GM06990 (cell line): ENCODE measurements at places on chromosomes 3 and 15.
A peak's percentile ranks its signal among the peaks of the same experiment; 100 is the strongest.

GRCh38 chr3:190586631-190587011 lies 72.7 kb downstream of the IL1RAP start:
- DNase-seq, result no peak

- DNase-seq, result no peak
These were observed 1.8 kb upstream of the STT3B start for GRCh38 chr3:31530960-31531335.

DNA sequence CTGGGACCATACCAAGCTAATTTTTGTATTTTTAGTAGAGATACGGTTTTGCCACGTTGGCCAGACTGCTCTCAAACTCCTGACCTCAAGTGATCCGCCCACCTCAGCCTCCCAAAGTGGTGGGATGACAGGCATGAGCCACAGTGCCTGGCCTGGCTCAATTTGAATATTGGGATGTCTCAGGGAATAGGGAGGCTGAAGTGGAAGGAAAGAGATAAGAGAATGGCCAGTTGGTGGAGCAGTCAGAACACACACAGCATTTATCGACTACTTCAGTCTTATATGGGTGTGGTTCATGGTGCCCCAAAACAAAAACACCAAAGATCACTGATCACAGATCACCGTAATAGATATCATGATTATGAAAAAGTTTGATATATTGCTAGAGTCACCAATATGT lies 144.4 kb downstream of the GMNC start:
- no peak for DNase-seq

DNA sequence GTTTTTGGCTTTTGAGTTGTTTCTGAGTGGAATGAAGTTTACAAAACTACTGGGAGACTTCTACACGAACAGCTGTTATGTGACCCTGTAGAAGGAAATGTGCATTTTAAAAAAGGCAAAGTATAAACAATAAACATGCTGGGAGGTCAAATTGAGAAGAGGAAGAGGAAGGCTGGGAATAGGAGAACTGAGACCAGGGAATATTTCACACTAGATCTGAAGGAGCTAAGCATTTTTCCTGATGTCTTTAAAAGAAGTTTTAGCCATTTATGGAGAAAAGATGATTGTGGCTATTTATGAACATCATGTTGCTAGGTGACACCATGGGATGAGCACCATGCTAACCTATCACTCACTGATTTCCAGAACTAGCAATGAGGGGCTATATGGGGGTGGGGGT lies 76.3 kb upstream of the FAM98B start:
- no peak for DNase-seq

DNA sequence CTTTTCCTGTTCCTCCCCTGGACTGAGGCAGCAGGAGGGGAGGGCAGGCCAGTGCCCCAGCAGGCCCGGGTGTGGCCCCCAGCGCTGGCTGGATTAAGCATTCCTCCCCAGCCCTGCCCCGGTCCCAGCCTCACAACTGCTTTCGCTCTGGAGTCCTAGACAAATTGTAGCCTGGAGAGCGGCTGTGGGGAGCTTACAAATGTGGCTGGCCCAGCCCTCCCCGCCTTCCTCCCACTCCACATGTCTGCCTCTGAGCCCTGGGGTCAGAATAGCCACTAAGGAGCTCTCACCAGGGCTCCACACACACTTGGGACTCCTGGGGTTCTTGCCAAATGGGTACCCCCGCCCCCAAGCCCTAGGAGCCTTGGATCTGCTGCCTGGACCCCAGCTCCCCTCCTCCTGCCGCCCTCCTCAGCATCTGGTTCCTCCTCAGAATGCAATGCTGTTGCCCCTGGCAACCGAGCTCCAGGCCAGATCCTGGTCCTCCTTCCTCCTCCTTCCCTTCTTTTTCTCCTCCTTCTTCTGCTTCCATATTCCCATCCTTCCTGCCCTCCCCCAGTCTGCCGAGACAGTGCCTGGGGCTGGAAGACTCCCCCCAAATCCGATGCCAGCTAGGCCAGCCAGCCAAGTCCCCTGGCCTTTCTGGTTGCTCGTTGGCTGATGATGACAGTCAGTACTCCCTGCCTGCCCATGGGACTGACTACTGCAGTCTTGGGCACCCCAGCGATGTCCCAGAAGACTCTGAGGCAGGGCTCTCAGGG lies 91.1 kb downstream of the LINGO1 start:
- DNase-seq, result no peak

- DNase-seq, result no peak
These were observed 73.4 kb upstream of the CADM2 start for GRCh38 chr3:84885199-84885882.

GRCh38 chr3:141312354-141313092 lies 55.8 kb upstream of the ZBTB38 start:
- DNase-seq, result no peak

GRCh38 chr15:98151096-98151495 lies 190.6 kb downstream of the ARRDC4 start:
- no peak for DNase-seq

DNA sequence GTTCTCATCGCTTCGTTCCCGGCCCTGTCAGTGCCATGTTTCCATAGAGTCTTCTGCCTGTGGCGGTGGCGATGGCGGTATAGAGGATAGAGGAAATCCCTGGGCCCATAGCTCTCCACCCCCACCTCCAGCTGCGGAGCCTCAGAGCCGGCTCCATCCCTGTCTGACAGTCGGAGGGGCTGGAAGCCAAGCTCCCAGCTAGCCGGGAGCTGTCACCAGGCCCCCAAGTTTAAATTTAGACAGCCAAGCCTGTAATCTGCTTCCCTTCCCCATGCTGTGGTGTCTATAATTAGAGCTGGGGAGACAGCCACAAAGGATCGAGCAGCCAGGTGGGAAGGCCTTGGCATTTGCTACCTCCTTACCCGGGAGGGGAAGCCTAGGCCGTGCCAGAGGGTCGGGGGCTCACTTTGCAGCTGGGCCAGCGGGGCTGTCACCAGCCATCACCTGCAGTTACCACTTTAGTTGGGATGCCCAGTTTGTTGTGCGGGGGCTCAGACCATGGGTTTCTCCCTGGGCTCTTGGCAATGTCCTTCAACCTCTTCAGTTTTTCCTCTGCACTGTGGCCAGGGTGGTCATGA lies 56.3 kb upstream of the SEC13 start:
- DNase-seq, result no peak

- DNase-seq, result no peak
These were observed 13.9 kb downstream of the COPG1 start for GRCh38 chr3:129263161-129263910.

- no peak for DNase-seq
These were observed 88.7 kb upstream of the TNIK start for GRCh38 chr3:171548917-171549316.

DNA sequence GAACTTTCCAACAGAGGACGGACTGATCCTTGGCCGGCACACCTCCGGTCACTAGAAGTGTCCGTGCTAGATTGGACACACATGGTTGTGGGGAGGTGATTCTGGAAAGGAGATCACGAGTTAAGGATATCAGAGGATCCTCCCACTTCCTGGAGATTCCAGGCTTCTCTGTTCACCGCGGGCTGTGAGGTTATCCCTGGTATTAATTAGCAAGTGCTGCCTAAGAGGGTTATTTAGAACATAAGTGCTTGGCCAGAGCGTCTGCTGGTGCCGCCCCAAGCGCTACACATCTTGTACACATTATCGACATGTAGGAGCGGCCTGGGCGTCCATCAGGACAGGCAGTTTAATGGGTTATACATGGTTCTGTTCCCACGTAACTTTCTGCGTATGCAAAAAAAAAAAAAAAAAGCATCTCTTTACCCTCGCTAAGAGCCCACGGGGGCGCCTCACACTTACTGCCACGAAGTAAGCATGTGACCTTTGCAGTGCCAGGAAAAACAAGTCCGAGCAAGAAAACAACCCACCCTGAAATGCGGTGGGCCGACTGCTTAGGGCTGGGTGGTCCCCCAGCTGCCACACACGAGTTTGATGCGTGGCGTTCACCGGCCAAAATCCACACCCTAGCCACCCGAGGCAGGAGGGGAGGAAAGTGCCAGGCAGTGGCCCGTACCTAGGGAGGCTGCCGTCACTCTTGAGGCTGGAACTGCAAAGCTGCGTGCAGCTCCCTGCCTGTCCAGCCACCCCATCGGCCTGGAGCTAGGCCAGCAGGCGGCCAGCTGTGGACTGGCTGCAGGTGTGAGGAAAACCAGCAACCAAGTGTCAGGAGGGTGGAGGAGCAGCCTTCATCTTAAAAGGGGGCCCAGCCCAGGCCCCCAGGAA lies 78.0 kb downstream of the CPN2 start:
- no peak for DNase-seq

- no peak for DNase-seq
These were observed 68.1 kb downstream of the SENP2 start for GRCh38 chr3:185653949-185654757.

DNA sequence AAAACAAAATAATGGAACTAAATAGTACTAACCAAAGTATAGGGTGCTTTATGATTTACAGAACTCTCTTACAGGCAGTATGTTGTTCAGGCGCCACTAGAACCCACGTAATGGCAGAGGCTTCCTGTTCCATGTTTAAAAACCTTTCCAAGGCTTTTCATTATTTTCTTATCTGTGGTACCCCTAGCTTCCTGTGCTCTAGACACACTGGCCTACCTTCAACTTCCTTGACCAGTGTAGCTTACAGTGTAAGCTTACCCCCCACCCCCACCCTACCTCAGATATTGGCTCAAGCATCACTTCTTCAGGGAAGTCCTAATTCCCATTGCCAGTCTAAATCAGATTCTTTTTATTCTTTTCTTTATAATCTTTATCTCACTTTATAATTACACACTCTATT lies 2.9 kb downstream of the NR2C2 start:
- no peak for DNase-seq

- no peak for DNase-seq
These were observed 4.1 kb downstream of the SLC27A2 start for GRCh38 chr15:50186090-50186489.

DNA sequence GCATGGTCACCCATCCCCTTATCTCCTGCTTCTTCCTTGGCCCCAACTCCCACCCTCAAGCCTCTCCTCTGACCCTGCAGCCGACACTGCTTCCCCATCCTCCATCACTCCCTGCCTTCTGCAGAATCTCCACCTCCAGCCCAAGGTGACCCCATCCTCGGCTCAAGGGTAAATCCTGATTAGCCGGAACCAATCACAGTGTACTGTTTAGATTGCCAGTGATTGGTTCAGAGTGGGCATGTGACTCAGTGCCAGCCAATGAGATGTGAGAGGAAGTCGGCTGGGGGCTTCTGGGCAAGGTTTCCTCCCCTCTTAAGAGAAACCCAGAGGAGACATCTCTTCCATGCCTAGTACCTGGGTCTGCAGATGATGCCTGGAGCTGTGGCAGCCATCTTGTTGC lies 10.3 kb downstream of the CACNA2D2 start:
- no peak for DNase-seq

GRCh38 chr3:108088146-108088545 lies 2.7 kb downstream of the CD47 start:
- no peak for DNase-seq

DNA sequence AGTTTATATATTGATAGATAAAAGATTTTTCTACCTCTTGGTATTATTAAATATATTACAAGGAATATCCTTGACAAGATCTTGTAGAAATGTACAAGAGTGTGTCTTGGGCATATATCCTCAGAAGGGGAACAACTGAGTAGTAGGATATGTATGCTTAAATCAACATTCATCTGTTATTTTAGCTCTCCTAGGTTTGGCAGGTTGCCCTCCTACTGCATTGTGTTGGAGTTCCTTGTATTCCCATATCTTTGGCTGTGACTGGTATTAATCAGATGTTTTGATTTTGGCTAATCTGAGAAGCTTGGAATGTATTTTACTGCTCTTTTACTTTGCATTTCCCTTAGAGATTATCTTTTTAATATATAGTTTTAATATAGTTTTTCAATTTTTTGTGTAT lies 4.6 kb downstream of the MYRIP start:
- no peak for DNase-seq

DNA sequence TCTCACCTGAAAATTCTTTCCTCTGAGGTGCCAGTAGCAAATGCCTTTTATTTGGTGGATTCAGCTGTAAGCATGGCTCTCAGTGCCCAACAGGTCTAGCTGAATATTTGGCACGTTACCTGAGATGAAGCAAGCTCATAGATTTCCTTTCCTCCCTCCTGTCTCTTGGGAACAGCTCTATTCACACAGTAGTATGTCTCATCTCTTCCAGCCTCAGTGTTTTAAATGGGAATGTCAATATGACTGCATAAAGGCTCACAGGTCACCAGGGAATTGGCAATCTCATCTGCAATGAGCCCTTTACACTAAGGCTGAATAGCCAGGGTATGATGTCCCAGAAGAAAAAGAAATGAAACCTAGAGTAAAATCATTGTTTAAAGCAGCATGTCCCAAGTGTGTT lies 733.5 kb downstream of the NTRK3 start:
- DNase-seq, result no peak

GRCh38 chr15:97838606-97839210 lies 121.8 kb upstream of the ARRDC4 start:
- no peak for DNase-seq

GRCh38 chr15:52288051-52288942 lies 7.3 kb downstream of the MYO5C start:
- no peak for DNase-seq

DNA sequence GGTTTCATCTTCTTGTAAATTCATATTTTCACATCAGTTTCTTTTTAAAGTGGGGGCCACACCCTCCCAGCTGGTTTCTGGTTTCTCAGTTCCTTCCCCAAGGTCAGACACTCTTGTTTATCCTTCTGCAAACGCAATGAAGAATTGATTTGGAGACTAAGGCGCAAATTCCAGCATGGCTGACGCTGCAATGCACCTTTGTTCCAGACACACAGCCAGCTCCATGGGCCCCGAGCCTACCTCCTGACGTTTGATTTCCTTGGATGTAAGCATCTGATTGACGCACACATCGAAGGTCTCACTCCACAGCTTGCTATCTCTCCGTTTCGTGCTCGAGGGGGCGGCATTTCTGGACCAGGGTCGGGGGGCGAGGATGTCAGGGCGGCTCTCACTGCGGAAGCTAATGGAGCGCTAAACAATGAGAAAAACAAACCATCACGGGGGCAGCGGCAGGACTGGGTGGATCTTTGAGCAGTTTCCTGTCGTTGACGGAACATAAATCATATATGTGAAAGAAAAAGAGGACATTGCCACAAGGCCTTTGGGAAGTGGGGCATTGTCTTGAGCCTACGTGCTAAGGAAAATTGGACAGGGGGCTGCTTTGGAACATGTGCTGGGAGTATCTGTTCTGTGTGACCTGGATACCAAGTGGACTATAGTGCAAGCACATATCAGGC lies 46.9 kb downstream of the ARHGEF3 start:
- peak; percentile 47 for DNase-seq

GRCh38 chr3:34995796-34996430 lies 643.4 kb upstream of the ARPP21 start:
- no peak for DNase-seq

GRCh38 chr3:7275396-7275795 lies 414.5 kb downstream of the GRM7 start:
- no peak for DNase-seq

GRCh38 chr15:85289677-85290365 lies 90.6 kb upstream of the AKAP13 start:
- DNase-seq, result no peak

DNA sequence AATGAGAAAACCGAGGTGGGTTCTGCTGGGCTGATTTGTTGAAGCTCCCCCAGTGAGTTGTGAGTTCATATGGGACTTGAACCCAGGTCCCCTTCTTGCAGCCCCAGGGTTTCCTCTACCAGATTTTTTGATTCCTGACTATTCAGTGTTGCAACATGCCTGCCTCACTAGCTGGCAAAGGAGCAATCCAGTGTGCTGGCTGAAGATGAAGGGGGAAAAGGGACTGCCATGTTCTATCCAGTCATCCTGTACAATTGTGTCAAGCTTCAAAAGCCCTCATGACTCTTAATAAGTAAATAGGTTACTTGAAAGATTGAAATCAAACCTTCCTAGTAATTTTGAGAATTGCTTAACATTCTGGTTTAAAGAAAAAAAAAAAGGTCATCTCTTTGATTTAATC lies 211.5 kb upstream of the TP63 start:
- no peak for DNase-seq
